Activated naive CD8-positive, alpha-beta T cell treated with anti-CD3 and anti-CD28 coated beads for 36 hours (primary cell): ENCODE measurements at places on chromosomes 7 and 10.
A peak's percentile ranks its signal among the peaks of the same experiment; 100 is the strongest.

DNA sequence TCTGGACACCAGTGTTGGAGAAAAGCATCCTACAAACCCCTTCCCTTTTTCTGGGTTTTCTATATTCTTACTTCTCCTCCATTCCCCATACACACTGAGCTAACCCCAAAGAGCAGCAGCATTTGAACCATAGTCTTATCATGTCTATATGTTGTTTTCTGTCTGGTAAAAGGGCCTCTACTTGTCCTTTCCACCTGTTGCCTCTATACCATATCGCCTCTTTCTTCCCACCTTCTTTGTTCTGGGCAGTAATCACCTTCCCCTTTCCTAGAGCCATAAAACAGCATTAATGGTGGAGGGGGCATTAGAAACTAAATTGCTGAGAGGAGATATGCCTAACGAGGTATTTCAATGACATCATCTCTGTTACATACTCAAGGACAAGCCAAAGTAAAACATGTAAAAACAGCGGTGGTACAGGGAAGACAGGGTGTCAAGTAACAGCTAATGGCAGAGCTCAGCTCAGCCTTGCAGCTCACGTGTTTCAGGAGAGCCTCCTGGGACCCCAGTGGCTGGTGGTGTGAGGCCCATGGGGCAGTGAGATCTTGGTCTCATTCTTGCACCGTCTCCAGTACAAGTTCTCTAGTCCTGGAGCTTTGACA, 20.6 kb downstream of the NPY start:
- DNase-seq: no peak

DNA sequence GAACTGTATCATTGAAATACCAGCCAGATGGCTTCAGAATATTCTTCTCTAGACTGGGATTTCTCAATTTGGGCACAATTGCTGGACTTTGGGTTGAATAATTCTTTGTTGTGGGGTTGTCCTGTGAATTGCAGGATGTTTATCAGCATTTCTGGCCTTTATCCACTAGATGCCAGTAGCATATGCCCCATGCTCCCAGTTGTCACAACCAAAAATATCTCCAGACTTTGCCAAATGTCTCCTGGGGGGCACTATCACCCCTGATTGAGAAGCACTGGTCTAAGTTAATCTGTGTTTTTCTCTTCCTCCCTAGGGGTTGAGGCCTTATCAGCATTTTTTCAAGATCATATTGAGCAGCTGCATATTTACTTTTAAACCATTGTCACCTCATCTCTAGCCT, 204.9 kb upstream of the SP8 start:
- no peak for DNase-seq

DNA sequence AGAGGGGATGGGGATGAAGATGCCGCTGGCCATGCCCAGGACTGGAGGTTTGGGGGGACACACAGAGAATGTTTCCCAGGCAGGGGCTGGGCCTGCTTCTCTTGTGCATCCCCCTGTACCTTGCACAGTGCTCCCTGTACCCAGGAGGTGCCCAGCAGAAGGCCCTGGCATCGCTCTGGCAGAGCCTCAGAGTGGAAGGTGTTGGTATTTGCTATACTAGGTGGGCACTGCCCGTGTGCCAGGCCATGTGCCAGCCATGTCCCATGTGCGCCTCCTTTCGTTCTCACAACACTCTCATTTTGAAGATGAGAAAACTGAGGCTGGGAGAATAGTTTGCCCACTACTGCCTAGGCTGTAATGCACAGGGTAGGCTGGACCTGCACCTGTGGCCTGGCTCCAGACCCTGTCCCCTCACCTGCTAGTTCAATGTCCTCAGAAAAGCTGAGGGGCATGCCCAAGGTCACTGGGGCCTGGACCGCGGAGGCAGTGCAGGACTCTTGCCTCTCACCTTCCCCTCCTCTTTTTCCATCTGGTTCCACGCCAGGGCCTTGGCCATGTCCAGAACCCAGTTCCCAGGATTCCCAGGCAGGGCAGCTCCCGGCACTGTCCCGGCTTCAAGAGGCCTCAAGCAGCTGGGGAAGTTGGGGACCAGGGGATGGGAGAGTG, 64.7 kb downstream of the GOLGA7B start:
- no peak for DNase-seq

DNA sequence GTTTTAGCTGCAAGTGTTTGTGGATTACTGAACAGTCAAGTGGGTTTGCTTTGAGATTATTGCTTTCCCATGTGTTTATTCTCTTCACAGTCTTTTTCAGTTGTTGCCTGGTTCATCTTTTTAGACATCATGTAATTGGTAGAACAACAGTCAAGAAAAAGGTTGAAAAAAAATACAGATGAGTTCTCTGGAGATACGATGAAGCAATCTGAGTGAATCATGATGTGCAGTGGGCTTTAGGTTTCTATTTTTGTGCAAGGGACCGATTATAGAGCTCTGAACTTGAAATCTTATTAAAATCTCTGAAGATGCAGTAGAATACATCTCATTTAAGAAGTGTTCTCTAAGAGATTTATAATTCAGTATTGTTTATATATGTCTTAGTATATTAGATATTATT, 145.7 kb downstream of the SDK1 start:
- no peak for DNase-seq

GRCh38 chr7:97187067-97187466, 69.6 kb downstream of the SDHAF3 start:
- DNase-seq: no peak

DNA sequence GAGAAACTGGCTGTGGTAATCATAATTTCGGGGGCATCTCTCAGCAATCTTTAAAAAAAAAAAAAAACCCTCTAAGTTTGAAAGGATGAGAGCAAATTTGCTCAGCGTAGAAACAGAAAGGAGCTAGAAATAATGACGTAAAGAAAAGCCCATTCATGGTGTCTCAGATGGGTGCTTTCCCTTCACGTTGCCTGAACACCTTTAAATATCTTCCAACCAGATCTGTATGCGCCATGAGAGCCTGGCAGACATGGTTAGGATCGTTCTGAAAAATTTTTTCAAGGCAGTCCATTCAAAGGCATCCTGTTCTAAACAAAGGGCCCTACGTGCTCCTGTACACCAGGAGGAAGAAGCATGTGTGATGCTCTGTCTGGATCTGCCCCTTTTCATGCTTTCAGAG, 141.2 kb upstream of the C1QL3 start:
- no peak for DNase-seq

- DNase-seq: no peak
Observed at GRCh38 chr10:16812676-16813075, 4.5 kb downstream of the RSU1 start.

GRCh38 chr7:74401137-74401859, 52.4 kb upstream of the GTF2IRD1 start:
- peak; percentile 60 for DNase-seq

GRCh38 chr10:92747600-92747999, 57.8 kb downstream of the HHEX start:
- no peak for DNase-seq

GRCh38 chr10:131273476-131273875, 38.0 kb downstream of the TCERG1L start:
- no peak for DNase-seq

DNA sequence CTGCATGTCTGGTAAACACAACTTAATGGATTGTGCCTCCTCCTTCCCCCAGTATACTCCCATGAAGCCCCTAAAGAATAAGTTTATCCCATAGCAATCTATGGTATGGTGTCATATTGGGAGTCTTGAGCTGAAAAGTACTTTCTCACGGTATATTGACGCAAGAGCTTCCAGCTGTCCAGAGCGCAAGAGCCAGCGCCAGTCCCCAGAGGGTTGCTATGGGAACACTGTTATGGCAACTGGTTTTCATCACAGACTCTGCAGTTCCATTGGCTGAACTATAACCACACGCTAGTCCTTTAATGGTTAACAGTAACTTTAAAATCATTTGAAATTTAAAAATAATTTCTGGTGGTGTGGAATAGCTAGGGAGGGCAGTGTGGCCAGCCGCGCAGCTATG, 46.9 kb downstream of the PRPF18 start:
- no peak for DNase-seq

DNA sequence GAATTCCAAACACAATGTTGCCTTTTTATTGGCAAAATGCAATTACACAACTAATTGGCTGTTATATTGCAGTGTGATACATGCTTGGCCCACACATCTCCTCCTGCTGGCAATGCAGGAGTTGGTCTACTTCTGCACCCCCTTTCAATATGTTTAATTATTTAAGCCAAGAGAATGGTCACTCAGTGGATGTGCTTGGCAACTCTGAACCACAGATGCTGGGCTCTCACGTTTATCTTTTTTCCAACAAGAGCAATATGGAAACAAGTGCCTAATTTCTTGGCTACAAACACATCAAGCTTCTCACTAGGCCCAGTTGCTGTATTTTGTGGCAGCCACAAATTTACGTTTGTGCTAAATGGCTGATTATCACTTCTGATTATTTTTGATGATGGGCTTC, 1149.2 kb upstream of the CELF2 start:
- DNase-seq: no peak

GRCh38 chr10:122478971-122479370, 17.6 kb downstream of the HTRA1 start:
- DNase-seq: no peak

GRCh38 chr7:75611557-75612178, 119.5 kb downstream of the SPDYE5 start:
- DNase-seq: no peak

- DNase-seq: no peak
Observed at GRCh38 chr10:77899080-77899477, 27.5 kb downstream of the DLG5 start.

DNA sequence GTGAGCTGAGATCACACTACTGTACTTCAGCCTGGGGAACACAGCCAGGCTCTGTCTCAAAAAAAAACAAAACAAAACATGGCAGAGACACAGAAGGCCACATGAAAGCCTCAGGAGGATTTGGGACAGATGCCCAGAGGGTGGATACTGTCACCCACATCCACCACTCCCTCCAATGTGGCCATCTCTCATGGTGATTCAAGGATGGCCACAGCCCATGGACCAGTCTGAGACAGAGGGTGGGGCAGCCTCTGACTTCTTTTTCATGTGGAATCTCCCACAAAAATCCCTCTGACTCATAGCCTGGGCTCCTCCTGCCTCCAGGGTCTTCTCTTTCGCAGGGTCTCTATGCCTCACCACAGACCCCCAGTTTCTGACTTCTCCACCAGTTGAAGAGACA, 59.0 kb upstream of the GTF2I start:
- no peak for DNase-seq

DNA sequence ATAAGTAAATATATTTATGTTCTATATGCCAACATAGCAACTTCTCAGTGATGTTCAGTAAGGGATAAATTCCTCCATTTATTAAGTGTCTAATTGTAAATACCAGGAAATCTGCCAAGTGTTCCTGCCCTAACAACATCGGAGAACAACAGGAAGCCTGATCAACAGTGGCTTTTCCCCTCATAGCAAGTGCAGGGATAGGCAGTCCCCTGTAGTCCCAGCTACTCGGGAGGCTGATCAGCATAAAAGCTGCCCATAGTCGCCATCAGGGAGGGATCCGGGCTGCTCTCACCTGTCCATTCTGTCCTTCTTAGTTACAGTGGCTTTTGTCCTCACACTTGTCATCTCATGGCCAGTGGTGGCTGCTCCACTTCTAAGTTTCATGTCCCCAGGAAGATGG, 141.3 kb downstream of the IDE start:
- DNase-seq: no peak

DNA sequence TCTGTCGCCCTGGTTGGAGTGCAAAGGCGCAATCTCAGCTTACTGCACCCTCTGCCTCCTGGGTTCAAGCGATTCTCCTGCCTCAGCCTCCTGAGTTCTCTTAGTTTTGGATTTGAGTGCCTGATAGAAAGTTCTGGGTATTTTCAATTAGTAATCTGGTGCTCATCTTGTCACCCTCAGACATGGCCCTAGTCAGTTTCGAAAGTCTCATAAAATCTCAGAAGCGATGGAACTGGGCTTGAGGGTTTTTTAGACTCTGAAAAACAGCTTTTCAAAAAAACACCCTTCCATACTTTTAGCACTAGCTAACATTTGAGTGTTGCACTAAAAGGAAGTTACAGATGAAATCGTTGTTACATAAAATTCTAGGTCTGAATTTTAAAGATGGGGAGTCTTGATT, 9.4 kb upstream of the PIP4K2A start:
- DNase-seq: no peak

- DNase-seq: peak; percentile 56
Observed at GRCh38 chr7:150942001-150942590, 36.0 kb downstream of the KCNH2 start.

GRCh38 chr10:11871466-11871865, 48.3 kb downstream of the PROSER2 start:
- no peak for DNase-seq

DNA sequence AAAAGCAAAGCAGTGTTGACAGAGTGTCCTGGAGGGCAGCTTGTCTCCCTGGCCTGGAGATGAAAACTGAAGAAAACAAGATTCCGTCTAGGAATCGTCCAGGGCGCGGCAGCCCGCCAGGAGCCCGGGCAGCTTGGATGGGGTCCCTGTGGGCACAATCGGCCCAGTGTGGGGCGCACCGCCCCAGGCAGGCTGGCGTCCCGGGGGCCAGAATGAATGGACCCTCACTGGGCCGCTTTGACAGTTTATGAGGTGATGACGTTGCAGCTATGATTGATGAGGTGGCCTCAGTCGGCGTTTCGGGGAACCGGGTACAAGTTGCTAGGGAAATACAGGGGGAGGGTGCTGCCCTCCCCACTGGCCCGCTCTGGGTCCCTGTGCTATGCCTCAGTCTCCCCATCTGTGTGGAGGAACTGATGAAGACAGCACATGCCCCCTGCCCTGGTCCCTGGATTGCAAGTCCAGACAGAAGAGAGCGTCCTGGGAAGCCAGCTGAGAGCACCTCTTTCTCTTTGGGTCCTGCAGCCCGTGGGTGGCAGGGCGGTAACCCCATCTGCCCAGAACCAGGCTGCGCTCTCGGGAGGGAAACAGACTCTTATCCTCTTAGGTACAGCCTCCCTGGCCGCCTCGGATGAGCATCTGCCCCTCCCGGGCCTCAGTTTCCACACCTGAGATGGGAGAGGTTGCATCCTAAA, 131.3 kb downstream of the LHPP start:
- no peak for DNase-seq

- no peak for DNase-seq
Observed at GRCh38 chr7:45220846-45221618, 63.4 kb downstream of the RAMP3 start.

- no peak for DNase-seq
Observed at GRCh38 chr10:101888251-101888949, 44.8 kb upstream of the KCNIP2 start.

GRCh38 chr10:126433351-126433750, 45.1 kb upstream of the ADAM12 start:
- DNase-seq: no peak

DNA sequence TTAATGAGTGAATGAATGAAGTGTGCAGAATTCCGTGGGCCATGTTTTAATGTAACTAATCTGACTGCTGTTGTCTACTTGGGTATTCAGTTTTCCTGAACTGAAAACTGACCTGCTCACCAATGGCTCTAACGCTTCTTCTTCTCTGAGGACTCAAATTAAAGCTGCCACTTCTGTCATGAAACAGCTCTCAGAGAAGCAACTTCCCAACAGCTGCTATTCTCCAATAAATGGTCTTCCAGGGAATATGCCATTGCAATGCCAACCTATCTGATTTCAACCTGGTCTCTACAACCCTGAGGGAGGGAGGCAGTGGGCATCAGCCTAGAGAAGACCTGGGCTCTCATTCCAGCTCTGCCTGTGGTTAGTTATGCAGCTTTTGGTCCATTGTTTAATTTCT, 69.4 kb downstream of the FRMD4A start:
- DNase-seq: no peak

- DNase-seq: no peak
Observed at GRCh38 chr10:33897291-33897752, 562.9 kb upstream of the NRP1 start.

- no peak for DNase-seq
Observed at GRCh38 chr10:117161386-117162033, 23.4 kb upstream of the VAX1 start.

- DNase-seq: no peak
Observed at GRCh38 chr7:24496036-24496435, 77.2 kb upstream of the PALS2 start.

GRCh38 chr7:85175217-85175616, 11.6 kb downstream of the SEMA3D start:
- DNase-seq: no peak
